Activated T-helper 1 cell treated with anti-CD3 and anti-CD28 coated beads, Interleukin-12 subunit alpha, Interleukin-12 subunit beta, Interleukin-2, Interleukin-4 antibody, amounts not matched to agents 30 ng/mL and 10 ng/mL and 1 ng/mL, durations not matched to agents 14 hours and 24 hours and 36 hours (primary cell): ENCODE measurements at places on chromosomes 5 and 9. TPM values are rescaled to one million over a fixed set of nuclear protein-coding genes. Genes with fewer than 3 reads are reported as not detected.

The ENHO gene
- total RNA-seq = not detected in 2 replicates

The PCDHB4 gene
- not detected in 2 replicates for total RNA-seq

The EGFLAM gene
- not detected in 2 replicates for total RNA-seq

The LCN12 gene
- 1.8 and 1.9 TPM in 2 replicates for total RNA-seq

The TMEM232 gene
- 0.61 and 1.3 TPM in 2 replicates for total RNA-seq

The ECM2 gene
- not detected in 2 replicates for total RNA-seq

The SOWAHA gene
- 0.47 and 0.54 TPM in 2 replicates for total RNA-seq

The LCP2 gene
- 350 and 351 TPM in 2 replicates for total RNA-seq

The PCDHGA12 gene
- 0.18 TPM in 1 of 2 replicates, not detected in the other for total RNA-seq

DNA sequence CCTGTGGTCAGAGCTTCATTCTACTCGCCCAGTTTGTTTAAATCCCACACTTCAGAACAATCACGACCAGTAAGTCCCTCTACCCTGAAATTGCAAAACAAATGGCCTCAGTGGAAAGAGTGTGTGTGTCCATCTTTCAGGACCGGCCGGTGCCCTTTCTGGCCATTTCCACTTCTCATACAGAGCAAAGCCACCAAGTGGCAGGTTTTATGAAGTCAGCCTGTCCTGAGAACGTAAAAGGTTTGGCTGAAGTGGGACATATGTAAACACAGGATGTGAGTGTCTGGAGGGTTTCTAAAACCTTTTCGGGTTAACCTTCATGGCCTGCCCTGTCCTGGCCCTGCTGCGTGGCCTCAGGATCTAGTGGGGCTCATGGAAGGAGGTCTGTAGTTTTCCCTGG, 24.7 kb downstream of the NXNL2 start:
- H3K27me3 ChIP-seq = peaks cover 11% of the 10 kb centered on the region
- no peaks in the 10 kb centered on the region for H3K36me3 ChIP-seq
- H3K4me1 ChIP-seq = no peaks in the 10 kb centered on the region
- no peak for DNase-seq
- H3K27ac ChIP-seq = no peak overlapping the region
- no peak overlapping the region for H3K4me3 ChIP-seq

DNA sequence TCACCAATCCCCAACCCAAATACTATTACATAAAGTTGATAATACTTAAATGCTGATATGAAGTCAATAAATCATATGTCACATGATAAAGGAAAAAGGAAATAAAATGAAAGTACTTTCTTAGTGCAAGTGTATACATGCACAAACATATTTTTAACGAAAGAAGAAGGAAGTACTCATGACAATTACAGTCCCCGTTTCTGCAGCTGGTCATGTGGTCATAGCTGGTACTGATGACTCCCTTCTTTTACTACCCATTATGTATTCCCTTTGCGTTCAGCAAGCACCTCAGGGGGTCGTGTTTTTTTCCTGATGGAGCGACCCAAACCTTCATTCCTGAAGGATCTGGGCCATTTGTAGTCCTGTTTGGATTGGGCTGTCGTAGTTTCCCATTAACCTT, 27.3 kb downstream of the CENPP start:
- peaks cover 17% of the 10 kb centered on the region for H3K4me1 ChIP-seq
- H3K36me3 ChIP-seq = peaks cover 41% of the 10 kb centered on the region
- H3K27ac ChIP-seq = no peak overlapping the region
- H3K27me3 ChIP-seq = no peaks in the 10 kb centered on the region

- no peaks in the 10 kb centered on the region for H3K36me3 ChIP-seq
- H3K4me3 ChIP-seq = no peak overlapping the region
- H3K27ac ChIP-seq = no peak overlapping the region
- H3K4me1 ChIP-seq = no peaks in the 10 kb centered on the region
- DNase-seq = no peak
Observed at GRCh38 chr5:149206524-149207141, 65.0 kb upstream of the AFAP1L1 start.

DNA sequence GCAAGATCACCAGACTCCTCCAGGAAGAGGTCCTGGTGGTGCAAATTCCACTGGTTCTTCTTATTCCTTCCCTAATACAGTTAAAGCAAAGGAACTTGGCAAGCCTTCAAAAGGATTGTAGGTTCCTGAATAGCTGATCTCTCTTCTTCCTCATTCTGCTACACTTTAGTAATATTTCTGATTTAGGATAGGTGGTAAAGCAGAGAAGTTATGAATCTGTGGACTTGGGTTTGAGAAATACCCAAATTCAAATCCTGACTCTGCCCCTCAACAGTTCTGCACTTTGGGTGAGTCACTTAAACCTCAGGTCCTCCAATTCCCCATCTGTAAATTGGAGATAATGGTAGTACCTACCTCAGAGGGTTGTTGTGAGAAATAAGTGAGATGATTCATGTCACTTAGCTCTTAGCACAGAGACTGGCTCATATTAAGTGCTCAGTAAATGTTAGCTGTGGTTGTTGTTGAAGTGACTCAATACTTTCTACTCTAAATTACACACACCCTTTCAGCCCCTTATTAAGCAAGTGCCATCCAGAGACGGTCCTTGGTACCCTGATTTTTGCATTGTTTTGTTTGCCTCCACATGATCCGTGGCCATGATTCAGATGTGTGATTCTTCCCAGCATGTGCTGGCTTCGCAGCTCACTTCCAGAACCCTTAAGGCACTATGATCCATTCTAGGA, 5.2 kb downstream of the SH3RF2 start:
- DNase-seq = no peak
- no peak overlapping the region for H3K27ac ChIP-seq
- H3K27me3 ChIP-seq = peaks cover 40% of the 10 kb centered on the region

DNA sequence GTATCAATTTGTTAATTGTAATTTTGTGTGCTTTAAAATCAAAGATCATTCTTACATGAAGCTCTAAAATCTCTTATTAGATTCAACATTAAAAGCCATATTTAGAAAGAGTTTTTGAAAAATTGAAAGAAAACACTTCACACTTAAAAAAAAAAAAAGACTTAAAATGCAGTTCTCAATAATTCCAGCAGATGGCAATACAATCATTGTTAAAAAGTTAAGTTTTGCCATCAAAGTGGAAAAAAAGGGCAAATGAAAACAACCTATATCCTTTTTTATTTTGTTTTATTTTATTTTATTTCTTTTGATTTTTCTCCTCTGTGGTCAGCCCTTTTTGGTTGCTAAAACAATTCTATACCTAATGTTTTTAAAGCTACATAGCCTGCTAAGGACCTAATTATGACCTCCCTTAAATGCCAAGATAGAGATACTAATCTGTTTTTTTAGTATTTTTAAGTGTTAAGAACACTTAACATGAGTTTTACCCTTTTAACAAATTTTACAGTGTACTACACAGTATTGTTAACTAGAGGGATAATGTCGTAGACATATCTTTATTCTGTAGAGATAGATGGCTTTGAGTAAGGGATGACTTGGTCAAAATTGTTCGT, 154.2 kb upstream of the DAB2 start:
- DNase-seq = no peak
- no peak overlapping the region for H3K4me3 ChIP-seq
- no peak overlapping the region for H3K27ac ChIP-seq
- H3K27me3 ChIP-seq = peaks cover 17% of the 10 kb centered on the region

DNA sequence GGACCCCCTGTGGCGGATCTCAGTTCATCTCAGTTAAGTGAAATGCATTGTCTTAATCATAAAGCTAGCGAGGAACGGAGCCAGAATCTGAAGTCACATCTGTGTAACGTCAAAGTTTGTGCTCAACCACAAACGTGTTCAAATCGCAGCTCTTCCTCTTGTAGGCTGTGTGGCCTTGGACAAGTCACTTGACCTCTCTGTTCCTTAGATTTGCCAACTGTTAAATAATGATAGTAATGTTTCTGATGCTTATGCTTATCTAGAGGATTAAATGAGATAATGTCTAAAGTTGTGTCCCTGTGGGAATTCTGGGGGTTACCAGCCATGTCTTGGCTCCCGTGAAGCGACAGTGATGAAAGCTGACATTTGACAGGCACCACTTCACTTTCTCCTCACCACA, 69.2 kb upstream of the NEURL1B start:
- H3K27ac ChIP-seq = no peak overlapping the region
- no peaks in the 10 kb centered on the region for H3K27me3 ChIP-seq
- no peaks in the 10 kb centered on the region for H3K36me3 ChIP-seq

DNA sequence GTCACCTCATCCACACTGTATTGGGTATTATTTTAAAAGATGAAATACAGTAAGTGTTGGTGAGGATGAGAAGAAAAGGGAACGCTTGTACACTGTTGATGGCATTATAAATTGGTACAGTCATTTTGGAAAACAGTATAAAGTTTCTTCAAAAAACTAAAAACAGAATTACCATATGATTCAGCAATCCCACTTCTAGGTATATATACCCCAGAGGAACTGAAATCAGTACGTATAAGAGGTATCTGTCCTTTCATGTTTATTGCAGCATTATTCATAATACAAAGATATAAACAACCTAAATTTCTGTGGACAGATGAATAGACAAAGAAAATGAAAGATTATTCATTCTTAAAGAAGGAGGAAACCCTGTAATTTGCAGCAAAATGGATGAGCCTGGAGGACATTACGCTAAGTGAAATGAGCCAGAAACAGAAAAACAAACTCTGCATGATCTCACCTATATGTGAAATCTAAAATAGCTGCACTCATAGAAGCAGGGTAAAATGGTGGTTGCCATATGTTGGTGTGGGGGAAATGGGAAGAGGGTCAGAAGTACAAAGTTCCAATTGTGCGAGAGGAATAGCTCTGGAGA, 191.6 kb downstream of the TRIM36 start:
- DNase-seq = no peak
- no peaks in the 10 kb centered on the region for H3K36me3 ChIP-seq
- no peak overlapping the region for H3K4me3 ChIP-seq
- H3K27ac ChIP-seq = no peak overlapping the region
- no peaks in the 10 kb centered on the region for H3K4me1 ChIP-seq

- peaks cover 3% of the 10 kb centered on the region for H3K4me1 ChIP-seq
- no peak overlapping the region for H3K4me3 ChIP-seq
- DNase-seq = no peak
- H3K27me3 ChIP-seq = peaks cover 20% of the 10 kb centered on the region
- no peak overlapping the region for H3K27ac ChIP-seq
Observed at GRCh38 chr5:97111616-97112015, 30.8 kb downstream of the LIX1 start.

DNA sequence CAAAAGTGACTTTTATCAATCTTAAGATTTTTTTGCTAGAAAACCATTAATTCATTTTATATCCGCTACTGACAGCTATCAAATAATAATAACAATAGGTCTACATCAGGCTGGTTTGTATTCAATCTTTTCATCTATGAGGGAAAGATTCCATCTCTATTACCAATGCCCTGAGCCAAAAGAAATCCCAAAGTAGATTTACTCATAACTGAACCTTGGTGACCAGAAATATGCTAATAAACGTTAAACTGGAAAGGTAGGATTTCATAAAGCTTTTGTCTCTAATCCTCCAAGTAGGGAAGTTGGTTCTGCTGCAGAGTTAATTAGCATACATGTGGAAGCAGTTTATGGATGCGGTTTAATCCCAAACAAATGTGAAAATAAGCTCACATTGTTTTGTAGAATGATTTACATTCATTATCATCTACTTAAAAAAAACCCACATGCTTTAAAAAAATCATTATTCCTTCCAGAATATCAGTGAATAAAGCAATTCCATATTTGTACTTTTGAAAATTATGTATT, 715.5 kb downstream of the CETN3 start:
- no peaks in the 10 kb centered on the region for H3K27me3 ChIP-seq
- no peaks in the 10 kb centered on the region for H3K36me3 ChIP-seq
- no peaks in the 10 kb centered on the region for H3K4me1 ChIP-seq

DNA sequence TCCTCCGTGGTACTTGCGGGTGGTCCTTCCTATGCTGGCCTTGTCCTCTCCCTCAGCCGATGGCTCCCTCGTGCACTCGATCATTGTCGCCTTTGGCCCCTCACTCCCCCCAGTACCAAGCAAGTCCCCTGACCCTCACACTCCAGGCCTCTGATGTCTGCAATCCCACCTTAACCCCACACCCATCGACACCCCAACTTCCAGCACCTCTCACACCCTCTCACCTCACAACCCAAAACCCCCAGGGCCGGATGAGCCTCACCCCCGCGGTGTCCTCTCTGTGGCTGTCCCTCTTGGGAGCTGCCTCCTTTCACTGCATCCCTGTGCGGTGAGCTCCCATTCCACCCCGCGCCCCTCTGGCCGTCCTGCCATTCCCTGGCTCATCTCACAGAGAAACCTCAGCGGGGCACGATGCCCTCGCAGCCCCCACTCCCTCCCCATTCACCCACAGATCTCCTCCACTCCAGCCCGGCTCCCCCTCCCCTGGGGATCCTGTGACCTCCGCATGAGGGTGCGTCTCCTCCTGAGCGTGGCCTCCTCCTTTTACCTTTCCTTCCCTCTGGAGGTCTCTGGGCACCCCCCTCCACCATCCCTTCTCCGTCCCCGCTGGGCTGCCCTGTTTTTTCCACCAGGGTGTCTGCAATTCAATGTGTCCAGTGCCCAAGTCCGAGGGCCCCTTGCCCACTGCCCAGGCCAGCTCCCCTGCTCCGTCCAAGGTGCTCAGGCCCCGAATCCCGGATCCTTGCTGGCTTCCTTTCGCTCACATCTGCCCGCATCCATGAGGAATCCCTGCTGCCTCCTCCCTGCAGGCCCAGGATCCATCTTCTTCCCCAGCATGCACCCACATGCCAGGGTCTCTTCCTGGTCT, 15.8 kb upstream of the RNU6ATAC start:
- no peak overlapping the region for H3K4me3 ChIP-seq
- no peak for DNase-seq
- no peak overlapping the region for H3K27ac ChIP-seq

GRCh38 chr9:93120846-93121315, 13.2 kb downstream of the NINJ1 start:
- H3K27me3 ChIP-seq = no peaks in the 10 kb centered on the region
- peaks cover 35% of the 10 kb centered on the region for H3K36me3 ChIP-seq
- H3K4me1 ChIP-seq = peaks cover 19% of the 10 kb centered on the region
